ENCODE measurements at places on chromosomes 6 and 20.

GRCh38 chr6:130494729-130495128 lies 128.9 kb downstream of the TMEM200A start:
- DNase-seq: no peak

GRCh38 chr6:125111219-125111983 lies 42.2 kb upstream of the TPD52L1 start:
- no peak for DNase-seq

DNA sequence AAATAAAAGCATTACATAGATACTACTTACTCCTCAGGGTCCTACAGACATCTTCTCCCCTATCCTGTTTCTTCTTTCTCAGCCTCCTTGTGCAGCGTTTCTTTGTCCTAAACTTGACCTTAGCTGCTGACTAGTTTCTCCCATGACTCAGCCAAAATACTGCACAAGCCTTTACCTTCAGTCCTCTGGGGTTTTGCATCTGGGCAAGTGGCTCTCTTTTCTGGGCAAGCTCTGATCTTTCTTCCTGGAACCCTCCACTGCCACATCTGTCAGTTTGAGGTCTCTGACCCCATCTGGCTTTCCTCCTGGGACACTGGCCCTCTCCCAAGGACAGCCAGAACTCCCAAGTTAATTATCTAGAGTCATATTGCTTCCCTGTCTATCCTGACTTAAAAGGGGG lies 838.4 kb downstream of the DHX35 start:
- DNase-seq: no peak

DNA sequence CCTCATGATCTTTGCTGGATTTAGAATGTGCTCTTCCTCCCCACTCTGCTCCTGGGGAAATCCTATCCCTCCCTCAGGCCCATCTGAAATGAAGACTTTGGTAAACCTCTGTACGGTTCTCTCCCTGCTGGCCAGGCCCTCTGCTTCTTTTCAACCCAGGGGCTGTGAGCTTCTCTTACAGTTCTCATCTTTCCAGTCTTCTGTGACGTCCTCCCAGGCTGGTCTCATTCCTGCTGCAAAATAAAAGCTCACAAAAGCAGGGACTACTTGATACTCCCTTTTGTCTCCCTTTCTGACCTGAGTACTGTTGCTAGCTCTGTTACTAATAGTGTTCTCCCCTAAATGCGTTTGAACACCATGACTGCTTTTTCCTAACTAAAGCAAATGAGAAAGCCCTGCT lies 46.3 kb downstream of the UNC5CL start:
- no peak for DNase-seq

- no peak for DNase-seq
Measured at GRCh38 chr20:51700809-51701285, 67.3 kb downstream of the ATP9A start.

GRCh38 chr6:38136547-38136946 lies 317.0 kb downstream of the ZFAND3 start:
- DNase-seq: no peak

DNA sequence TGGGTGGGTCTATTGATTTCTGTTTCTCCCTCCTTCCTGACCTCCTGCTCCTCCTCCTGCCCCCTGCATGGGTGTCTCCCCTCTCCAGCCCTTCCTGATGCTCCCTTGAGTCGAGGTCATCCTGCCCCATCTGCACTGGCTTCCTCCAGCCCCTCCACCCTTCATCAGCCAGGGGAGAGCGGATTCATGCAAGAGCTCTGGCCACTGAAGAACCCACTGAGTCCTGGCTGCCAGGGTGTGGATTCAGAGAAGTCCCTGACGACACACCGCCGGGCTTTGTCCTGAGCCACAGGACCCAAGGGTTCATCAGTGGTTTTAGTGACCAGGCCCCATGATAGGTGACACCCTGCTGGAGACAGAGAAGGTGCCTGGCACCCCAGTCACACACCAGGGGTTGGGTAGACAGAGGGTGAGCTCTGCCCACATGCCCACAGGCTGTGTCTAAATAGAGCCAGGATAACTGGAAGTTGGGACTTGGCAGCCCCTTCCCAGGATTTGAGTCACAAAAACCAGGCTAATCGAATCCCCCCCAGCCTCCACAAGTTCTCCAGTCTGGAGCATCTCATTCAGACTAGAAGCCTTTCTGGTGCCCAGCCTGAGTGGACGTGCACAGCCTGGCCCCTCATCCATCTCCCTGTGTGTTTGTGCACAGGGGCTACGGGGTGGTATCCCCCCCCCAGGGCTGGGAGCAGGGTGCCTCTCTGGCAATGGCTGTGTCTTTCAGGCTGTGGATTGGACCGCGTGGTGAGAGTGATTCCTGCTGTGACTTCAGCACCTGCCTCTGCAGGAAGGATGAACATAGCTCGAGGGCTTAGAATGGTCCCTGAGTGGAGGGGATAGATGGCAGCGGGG lies 1.2 kb downstream of the GFRA4 start:
- no peak for DNase-seq

- DNase-seq: no peak
Measured at GRCh38 chr20:5067877-5068645, 51.7 kb downstream of the PCNA start.

- no peak for DNase-seq
Measured at GRCh38 chr6:16296061-16296670, 57.8 kb downstream of the GMPR start.

- no peak for DNase-seq
Measured at GRCh38 chr6:2630891-2631571, 119.7 kb downstream of the MYLK4 start.

DNA sequence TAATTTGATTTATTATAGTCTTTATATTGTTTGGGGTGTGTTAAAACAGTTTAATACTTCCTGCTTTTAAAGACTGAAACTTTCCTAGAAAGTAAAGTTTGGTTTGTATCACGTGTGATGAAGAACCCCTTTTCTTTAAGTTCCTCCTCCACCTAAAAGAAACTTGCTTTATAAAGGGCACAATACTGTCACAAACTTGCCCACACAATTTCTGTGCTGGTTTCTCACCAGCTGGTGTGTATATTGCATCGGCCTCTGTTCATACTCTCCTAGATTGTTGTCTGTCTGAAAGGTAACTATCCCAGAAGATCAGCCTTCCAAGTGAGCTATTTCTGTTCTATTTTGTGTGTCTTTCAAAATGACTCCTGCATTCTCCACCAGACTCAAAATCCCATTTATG lies 46.9 kb downstream of the ANKRD6 start:
- no peak for DNase-seq

GRCh38 chr6:74606582-74607071 lies 599.2 kb downstream of the COL12A1 start:
- no peak for DNase-seq

DNA sequence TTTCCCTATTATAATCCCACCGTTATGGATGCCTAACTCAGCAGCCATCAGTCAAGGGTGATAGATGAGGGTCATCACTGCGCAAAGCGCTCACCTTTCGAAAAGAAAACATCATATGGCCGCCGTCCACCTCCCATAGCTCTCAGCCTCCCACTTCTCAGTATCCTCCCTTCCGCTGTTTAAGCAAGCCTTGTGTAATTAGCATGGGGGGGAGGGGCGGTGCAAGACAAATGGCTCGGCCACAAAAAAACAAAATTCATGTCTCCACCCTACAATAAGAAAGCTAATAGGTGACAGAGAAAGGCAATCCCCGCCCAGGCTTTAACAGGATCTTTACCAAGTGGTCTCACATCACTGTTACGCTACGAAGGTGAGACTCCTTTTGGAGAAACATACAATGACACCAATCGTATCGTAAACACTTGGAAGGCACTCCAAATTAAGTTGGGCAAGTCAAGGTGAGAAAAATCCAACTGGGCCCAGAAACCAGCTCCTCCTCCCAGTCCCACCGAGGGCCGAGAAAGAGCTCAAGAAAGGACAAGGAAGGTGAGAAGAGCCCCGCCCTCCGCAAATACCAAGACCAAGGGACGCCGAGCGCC lies 645 bp downstream of the DDX39B start:
- peak; percentile 70 for DNase-seq

- DNase-seq: no peak
Measured at GRCh38 chr6:7215798-7216231, 97.2 kb downstream of the SSR1 start.

GRCh38 chr6:149284904-149285303 lies 32.6 kb upstream of the TAB2 start:
- no peak for DNase-seq

DNA sequence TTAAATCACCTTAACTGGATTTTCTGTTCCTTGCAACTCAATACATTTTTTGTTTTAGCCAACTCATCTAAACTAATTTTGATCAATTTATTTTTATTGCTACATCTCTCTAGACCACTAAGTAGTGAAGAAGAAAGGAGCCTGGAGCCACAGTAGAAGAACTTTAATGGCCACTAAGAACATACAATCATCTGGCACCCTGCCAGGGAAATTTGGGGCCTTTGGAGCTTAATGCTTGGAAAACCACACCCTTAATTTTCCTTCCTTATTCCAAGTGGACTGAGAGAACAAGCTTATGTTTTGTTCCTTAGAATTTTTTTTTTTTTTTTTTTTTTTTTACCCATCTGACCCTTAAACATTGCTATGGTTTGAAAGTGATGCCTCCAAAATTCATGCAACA lies 12.0 kb upstream of the GMDS start:
- no peak for DNase-seq

DNA sequence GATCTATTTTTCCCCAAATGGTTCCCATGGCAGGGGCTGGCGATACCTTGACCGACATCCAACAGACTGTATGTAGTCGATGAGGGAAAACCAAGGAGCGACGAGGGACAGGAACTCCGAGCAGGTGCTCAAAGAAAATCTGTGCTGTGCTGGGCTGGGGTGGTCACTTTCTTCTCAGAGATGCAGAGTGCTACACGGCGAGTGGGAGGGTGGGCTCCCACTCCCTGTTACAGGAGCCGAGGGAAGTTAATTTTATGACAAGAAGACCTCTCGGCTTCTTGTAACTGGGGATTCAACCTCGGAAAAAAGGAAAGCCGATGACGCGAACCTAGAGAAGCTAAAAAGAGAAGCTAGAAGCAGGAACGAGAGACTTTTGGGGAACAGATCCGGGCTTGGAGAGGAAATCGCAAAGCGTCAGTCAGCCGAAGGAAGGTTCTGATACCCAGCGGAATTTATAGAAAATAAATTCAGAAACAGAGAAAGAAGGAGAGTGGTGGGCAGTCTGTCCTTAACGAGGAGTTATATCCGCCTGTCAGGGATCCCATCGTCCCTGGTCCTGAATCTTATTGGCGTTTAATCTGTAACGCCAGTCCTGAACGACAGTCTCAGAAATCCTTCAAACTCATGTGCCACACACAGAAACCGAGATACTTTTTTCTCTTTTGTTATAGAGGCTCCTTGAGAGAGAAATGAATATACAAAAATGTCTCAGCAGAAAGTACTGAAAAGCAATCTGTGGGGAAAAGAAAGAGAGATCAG lies 84.6 kb upstream of the ZNF322 start:
- no peak for DNase-seq

DNA sequence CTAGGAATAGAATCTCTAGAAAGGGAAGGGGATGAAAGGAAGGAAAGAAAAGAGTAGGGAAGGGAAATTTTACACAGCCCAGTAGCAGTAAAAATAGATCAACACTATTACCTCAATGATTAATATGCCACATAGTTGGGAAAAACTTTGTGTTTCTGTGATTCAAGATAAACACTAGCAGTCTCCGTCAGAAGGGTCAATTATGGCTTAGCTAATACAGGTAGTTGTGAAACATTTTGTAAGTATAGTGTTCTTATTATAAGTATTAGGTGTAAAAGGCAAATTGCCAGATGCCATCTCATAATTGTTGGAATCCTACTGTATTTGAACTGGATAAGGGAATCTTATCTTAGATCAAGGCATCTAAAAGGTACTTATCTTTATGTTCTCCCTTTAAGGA lies 165.7 kb downstream of the MTFR2 start:
- no peak for DNase-seq

GRCh38 chr20:34895465-34895864 lies 19.1 kb downstream of the ACSS2 start:
- DNase-seq: no peak

DNA sequence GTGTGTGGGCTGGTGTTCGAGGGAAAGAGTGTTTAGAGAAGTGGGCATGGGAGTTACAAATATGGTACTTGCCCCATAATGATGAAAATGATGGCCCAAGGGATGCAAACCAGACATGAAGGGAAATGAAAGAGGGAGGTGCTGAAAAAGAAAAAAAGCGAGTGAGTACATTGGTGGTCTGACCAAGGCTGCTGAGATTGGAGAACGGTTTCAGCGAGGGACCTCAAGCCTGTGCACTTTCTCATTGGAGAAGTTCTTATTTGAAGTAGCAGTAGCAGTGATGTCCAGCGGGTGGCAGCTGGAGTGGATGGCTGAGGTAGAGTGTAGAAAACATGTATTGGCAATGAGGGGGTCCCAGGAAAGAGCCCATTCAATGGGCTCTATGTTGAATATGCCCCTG lies 54.8 kb downstream of the TNFAIP3 start:
- no peak for DNase-seq

GRCh38 chr20:4051413-4052138 lies 36.2 kb upstream of the RNF24 start:
- DNase-seq: no peak

DNA sequence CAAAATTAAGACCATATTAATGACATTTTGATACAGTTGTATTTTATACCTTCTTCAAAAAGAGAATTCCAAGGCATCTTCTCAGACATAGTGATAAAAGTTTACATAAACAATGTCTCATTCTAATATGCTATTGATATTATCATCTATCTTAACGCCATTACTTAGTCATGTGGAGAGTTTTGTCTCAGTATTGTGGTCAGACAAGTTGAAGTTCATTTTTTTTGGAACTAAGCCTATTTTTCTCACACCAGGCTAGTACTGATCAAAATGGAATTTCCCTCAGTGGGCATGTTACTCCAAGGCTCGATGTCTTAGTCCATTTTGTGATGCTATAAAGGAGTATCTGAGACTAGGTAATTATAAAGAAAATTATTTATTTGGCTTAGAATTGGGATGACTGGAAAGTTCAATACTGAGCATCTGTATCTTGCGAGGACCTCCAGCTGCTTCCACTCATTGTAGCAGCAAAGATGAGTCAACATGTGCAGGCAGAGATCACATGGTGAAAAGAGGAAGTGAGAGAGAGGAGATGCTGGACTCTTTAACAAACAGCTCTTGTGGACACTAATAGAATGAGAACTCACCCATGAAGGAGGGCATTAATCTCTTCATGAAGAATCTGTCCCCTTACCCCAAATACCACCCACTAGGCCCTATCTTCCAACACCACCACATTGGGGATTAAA lies 825.5 kb upstream of the MANEA start:
- no peak for DNase-seq

- DNase-seq: no peak
Measured at GRCh38 chr20:44502968-44503367, 18.9 kb downstream of the SERINC3 start.

DNA sequence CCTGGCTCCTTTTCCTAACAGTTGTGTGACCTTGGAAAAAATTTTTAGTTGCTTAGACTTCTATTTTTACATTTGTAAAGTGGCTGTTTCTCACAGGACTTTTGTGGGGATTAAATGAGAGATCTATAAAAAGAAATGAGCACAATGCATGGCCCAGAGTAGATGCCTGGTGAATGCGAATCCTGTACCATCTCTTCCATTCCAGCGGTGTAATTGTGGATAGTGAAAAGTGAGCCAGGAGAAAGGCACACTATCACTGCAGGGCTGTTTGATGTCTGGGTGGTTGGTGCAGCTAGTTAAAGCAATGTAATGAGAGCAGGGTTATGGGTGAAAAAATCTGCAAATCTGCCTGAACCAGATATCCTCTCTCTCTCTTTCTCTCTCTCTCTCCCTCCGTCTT lies 347.5 kb upstream of the CITED2 start:
- no peak for DNase-seq

- no peak for DNase-seq
Measured at GRCh38 chr20:40244286-40244685, 444.8 kb downstream of the MAFB start.

Measured in activated CD4-positive, alpha-beta T cell treated with anti-CD3 and anti-CD28 coated beads, Interleukin-2, amount 50 U/mL, for 1 hour (primary cell).